NCI-H1092 (cell line): ENCODE measurements at places on chromosomes 16 and 17.

GRCh38 chr17:49629447-49629846 lies 48.5 kb downstream of the SPOP start:
- DNase-seq, result no peak

DNA sequence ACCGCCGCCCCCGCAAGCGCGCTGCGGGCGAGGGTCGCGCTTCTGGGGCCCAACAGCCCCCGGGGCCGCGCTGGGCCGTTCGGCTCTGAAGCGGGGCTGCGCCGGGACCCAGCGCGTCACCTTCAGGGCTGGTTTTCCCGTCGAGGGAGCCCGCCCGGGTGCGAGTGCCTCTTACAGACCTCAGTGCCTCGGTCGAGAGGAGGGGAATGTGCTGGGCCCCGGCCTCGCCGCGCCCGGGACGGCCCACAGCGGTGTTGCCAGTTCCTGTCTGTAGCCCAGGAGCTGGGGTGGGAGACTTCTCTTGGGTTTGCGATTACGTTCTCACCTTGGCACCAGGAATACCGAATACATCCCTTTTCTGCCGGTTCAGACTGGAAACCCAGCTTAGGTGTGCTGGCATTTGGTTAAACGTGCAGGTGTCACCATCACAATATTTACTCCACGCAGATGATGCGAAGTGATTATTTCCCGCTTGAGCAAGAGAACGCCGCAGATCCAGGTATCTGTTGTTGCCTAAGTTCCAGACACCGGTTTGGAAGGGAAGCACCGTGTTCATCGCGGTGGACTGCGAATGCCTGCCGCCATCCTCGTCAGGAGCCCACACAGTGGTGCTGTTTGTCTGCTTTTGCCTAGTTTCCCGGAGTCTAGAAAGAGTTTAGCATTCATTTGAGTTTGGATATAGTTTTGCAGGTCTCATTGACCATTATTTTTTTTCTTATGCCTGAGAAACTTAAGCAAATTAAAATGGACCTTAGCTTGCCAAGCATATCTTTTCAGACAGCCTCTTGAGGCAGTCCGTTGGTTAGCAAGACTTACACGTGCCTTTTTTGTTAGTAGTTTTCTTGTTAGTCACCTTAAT lies 914 bp downstream of the MAP1LC3B start:
- no peak for DNase-seq

DNA sequence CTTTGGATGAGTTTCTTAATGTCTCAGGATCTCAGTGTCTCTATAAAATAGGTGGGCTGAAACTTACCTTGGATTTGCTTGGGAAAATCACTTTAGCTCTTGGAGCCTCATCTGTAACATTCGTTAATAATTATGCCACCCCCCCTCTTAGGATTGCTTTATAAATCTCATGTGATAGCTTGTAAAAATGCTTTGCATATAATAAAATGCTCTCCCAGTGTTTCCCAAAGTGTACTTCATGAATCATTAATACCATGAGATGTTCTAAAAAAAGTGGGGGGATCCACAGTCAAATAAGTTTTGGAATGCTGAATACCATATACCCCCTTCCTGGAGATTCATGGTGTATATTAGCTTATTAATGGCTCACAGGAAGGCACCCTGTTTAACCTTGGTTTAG lies 5.2 kb downstream of the KRT39 start:
- DNase-seq, result no peak

DNA sequence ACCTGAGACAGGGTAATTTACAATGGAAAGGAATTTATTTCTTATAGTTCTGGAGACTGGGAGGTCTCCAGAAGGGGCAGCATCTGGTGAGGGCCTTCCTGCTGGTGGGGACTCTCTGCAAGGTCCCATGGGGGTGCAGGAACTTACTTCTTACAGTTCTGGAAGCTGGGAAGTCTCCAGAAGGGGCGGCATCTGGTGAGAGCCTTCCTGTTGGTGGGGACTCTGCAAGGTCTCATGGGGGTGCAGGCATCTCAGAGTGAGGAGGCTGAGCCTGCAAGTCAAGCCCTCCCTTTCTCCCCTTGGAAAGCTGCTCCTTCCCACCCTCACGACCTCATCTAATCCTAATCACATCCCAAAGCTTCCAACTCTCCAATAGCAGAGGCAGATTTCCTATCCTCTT lies 157.4 kb downstream of the FOXL1 start:
- DNase-seq, result no peak

GRCh38 chr17:43953746-43954145 lies at the start of gene PYY:
TSS of gene PYY (minus strand) at chr17:43953940. CDS start at chr17:43953483, 457 bp downstream.
- DNase-seq, result no peak

DNA sequence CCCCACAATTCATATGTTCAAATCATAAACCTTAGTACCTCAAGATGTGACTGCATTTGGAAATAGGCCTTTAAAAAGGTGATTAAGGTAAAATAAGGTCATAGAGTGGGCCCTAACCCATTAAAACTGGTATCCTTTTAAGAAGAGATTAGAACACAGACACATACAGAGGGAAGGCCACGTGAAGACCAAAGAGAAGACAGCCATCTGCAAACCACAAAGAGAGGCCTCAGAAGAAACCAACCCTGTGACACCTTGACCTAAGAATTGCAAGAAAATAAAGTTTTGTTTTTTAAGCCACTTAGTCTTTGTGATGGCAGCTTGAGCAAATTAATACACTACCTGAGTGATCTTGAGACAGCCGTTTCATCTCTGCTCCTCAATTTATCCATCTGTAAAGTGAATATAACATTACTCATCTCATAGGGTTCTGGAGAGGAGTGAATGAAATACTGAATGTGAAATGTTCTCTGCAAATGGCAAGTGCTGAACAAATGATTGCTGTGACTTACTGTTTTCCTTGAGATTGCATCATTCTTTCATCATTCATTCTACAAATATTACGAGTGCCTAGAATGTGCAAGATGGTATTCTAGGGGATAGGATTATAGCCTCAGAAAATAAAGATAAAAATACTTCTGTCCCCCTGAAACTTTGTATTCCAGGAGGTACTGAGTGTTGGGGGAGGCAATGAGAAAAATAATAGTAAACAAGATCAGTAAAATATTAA lies 222.0 kb upstream of the CDH13 start:
- no peak for DNase-seq

- DNase-seq, result no peak
These were observed 12.7 kb upstream of the HASPIN start for GRCh38 chr17:3710951-3711383.
